Lung (tissue), 17 donors: ENCODE measurements at places on chromosomes 12 and 14. TPM values are rescaled to one million over a fixed set of nuclear protein-coding genes. Genes with fewer than 3 reads are reported as not detected.

The STYK1 gene
- total RNA-seq, result 0.77 TPM

DNA sequence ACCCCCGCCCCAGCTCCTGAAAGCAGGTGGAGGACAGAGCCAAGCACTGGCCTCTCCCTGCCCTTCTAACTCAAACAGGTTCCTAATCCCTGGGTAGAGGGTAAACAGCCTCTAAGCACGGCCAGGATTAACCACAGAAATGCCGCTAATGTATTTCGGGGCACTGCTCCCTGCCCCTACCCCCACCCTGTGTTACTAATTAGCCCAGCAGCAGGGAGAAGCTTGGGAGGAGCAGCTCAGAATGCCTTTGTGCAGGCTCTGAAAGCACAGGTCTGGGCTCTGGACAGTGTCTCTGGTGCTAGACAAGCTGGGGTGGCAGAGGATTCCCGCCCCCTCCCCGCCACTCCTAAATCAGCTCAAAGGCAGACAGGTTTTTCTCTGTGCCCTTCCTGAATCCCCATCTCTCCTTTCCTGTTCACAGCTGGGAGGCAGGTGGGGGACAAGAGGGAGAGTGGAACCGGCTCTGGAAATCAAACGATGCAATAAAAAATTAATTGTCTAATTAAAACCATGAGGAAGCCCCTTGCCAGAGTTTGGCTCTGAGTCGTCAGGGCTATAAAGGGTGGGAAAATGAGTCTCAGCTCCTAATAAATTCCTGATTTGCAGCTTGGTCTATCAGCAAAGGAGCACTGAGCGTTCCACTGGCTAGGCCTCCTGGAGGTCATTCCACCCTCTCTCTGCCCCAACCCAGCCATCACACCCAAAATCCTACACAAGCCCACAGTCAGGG, 53.0 kb downstream of the SMUG1 start:
- no peak for DNase-seq

- peak; percentile 88 for DNase-seq
Observed at GRCh38 chr12:47276621-47277309, 197.0 kb upstream of the AMIGO2 start.

- DNase-seq, result peak; percentile 34
Observed at GRCh38 chr12:65858831-65859230, 34.5 kb downstream of the HMGA2 start.

DNA sequence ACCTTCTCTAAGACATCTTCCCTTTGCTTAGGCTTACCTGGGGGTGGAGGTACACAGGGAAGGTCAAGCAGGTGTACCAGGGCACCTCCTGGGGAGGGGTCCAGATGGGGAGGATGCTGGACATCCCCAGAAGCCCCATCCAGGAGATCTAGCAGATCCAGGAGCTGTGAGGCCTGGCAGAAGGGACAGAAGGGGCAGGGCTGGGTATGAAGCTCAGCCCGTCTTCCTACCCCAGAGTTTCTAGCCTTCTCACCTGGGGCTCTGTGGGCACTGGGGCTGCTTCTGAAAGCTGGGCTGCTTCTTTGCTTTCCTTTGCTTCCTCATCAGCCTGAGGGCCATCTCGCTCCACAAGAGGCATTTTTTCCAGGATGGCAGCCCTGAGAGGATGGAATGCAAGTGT, 5.2 kb downstream of the THTPA start:
- no peak for DNase-seq

- peak; percentile 97 for DNase-seq
Observed at GRCh38 chr14:53306267-53306721, 153.2 kb upstream of the DDHD1 start.

DNA sequence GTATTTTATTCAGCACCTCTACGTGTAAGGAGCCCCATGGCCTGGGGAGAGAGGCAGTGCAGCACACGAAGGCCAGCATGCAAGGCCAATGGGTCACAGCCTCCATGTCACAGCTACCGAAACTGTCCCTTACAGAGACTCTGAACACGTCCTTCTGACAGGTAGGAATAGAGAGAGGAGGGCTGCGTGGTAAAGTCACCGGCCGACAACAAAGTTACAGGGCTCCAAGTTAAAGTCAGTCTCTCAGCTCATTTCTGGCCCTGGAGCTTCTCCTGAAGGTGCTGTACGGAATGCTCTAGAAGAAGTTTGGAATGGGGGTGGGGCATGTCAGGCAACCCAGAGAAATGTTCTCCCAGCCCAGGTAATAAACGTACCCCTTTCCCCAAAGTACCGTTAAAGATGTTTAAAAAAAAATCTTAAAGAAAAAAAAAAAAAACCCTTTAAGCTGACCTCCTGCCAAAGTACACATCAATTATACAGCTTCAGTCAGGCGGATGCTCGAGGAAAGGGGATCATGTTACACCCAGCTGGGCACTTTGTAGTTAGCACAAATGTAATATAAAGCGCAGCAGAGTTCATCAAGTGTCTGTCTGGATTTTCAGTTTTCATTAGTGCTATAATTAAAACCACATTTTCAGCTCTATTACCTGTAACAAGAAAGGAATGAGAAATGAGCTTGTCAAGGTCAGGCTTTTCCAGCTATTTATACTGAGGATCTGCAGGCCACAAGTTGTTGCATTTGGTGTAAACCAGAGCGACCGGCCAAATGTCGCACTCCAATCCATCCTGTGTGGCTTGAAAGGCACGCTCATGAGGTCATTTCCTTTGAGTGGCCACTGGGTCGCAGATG, 53.3 kb upstream of the CDKN3 start:
- DNase-seq, result peak; percentile 42

DNA sequence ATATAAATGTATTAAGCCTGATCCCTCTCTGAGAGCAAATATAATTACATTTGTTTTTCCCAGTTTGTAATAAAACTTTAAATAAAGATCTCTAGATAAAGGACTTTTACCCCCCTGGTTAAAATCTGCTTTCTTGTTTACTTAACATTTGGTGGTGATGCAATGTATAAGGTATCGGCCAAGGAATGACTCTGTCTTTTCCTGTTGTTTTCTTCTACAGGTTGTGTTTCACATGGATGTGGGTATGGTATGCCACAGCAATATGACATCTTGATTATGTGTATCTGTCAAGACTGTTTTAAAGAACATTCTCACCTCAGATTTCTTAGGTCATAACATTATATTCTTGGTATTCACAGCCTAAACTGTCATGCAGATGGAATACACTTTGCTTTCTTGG, 210.6 kb upstream of the NOVA1 start:
- DNase-seq, result no peak
